Stimulated activated effector memory CD8-positive, alpha-beta T cell treated with anti-CD3 and anti-CD28 coated beads, Interleukin-12 subunit alpha, Interleukin-12 subunit beta, amount 100 ng/mL, for 72 hours (primary cell): ENCODE measurements at places on chromosomes 6 and 20.
A peak's percentile ranks its signal among the peaks of the same experiment; 100 is the strongest.

DNA sequence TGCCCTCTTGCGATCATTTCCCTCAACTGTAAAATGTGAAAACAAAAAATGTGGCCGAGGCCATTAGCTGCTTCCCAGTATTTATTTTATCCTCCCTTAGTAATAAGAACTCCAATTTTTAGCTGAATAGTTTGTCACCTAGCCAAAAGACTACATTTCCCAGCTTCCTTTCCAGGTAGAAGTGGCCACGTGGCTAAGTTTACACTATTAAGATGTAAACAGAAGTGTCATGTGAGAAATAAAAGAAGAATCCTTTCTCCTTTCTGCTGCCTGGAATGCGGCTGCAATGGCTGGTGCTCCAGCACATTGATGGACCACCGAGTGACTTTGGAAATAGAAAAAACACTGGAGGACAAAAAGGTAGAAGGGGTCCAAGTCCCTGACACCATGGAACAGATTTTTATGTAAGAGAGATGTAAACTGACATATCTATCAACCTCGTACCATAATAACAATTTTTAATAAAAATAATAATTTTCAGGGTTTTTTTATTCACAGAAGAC lies 268.8 kb downstream of the PKHD1 start:
- DNase-seq: no peak

GRCh38 chr6:25519856-25520255 lies 132.2 kb upstream of the SCGN start:
- DNase-seq: no peak

DNA sequence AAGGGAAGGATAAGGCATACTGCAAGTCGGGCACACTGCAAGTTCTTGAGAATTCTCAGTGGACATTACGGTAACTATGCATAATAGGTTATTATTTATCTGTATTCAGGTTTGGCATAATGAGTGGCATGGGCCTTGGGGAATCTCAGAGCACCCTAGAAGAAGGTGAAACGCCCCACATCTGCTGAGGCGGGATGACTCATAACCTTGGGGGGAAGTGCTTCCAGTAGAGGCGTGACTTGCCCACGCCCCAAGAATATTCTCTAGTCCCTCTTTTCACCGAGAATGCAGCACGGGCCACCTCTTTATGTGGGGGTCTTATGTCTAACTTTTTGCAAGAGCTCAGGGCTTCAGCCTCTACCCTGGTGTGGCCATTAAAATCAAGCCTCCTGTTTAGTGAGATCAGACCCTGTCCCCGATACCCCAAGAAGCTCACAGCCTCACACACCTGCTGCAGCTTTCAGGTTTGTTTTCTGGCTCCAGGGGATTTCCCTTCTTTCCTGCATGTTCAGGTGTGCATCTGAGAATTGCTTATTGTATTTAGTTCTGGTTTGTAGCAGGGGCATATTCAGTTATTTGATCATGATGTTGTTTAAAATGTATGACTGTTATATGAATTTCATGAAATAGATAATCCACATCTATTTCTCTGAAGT lies 19.1 kb downstream of the ZFP64 start:
- DNase-seq: no peak

DNA sequence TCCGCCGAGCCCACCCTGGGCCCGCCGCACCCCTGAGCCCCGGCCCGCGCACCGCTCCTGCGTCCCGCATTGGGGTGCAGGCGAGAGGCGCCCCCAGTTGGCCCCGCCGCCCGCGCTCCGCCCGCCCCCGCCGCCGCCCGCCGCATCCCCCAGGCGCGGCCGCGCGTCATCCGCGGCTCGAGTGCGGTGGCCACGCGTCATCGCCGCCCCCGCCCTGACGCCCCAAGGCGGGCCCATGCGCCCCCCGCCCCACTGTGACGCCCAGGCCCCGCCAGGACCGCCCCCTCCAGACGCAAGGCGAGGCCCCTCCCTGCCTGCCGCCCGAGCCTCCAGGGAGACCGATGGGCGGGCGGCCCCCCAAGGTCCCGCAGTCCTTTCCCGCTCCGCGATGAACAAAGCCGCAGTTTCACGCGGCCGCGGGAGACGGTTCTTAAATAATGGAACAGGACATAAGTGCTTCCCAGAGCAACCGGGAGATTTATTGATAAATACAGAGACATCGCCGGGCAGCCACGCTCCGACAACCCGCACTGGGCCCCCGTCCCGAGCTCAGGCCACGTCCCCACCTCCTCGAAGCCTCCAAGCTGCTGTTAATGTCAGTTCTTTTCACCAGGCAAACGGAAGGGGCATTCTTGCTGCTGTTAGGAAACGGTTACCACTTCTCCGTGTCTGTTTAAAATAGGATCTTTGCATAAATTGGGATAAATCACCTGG lies at the start of gene ANKRD60:
ANKRD60 (minus strand) TSS at position 170 of the 714 bp plus-strand sequence; CDS start at position 170, 0 bp downstream.
- no peak for DNase-seq

DNA sequence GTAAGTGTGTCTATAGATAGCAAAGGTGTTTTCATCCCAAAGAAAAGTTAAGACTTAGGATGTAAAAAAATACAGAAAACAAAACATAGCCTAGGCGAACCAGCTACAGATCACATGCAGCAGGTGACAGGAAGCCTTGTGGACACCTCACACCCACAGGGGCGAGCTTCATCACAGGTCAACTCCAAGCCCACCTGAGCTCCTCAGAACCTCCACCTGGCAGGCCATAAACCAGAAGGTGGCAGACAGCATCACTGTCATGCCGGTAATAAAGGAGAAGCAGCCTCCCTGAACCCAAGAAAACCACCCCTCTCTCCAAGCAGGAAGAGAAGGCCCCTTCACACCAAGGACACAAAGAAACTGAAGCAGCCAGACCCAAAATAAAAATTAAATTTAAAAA lies 1.0 kb downstream of the RALGAPA2 start:
- no peak for DNase-seq

DNA sequence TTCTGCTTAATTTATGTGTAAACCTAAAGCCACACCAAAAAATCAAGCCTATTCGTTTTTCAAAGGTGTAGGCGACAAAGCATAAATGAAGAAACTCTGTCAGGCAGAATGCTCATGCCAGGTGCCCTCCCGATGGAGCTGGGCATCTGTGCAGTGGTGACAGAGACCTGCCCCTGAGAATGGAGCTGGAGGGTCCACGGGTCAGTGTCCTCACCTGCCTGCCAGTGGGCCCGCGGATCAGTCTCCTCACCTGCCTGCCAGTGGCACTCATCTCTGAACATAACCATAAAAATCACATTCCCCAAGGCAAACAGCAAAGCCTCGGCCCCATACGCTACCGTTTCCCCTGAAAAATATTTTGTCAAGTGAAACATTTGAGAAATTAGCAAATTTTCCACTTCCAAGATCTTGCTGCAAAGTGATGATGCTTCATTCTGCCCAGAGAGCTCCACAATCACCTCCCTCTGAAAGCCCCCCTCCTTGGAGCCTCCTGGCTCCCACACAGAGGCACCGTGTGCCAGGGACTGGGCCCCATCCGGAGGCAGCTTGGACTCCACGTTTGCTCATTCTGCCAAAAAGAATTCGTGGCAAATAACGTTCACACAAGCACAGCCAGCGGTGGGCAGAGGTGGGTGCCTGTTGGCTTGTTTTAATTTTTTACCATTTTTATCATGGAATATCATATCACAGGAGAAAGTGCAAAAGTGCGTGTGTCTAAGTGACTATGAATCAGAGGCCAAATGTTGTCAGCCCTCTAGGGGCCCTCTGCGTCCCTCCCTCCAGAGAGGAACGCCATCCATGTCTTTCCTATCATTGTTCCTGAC lies 88.8 kb downstream of the YTHDF1 start:
- DNase-seq: no peak

DNA sequence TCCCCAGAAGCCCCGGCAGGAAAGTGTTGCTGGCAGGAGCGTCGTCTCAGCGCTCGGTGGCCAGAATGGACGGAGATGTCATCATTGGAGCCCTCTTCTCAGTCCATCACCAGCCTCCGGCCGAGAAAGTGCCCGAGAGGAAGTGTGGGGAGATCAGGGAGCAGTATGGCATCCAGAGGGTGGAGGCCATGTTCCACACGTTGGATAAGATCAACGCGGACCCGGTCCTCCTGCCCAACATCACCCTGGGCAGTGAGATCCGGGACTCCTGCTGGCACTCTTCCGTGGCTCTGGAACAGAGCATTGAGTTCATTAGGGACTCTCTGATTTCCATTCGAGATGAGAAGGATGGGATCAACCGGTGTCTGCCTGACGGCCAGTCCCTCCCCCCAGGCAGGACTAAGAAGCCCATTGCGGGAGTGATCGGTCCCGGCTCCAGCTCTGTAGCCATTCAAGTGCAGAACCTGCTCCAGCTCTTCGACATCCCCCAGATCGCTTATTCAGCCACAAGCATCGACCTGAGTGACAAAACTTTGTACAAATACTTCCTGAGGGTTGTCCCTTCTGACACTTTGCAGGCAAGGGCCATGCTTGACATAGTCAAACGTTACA lies 817 bp downstream of the GRM1 start:
- DNase-seq: no peak

- DNase-seq: peak; percentile 1
These were observed 7.1 kb upstream of the NPBWR2 start for GRCh38 chr20:64114356-64114971.

- DNase-seq: peak; percentile 81
These were observed at the start of the genes NMBR and VTA1 for GRCh38 chr6:142146828-142147662. NMBR (minus strand) TSS chr6:142147122; CDS start chr6:142088658, 58,464 bp downstream. VTA1 (plus strand) TSS chr6:142147263; CDS start chr6:142147288, 25 bp downstream.

DNA sequence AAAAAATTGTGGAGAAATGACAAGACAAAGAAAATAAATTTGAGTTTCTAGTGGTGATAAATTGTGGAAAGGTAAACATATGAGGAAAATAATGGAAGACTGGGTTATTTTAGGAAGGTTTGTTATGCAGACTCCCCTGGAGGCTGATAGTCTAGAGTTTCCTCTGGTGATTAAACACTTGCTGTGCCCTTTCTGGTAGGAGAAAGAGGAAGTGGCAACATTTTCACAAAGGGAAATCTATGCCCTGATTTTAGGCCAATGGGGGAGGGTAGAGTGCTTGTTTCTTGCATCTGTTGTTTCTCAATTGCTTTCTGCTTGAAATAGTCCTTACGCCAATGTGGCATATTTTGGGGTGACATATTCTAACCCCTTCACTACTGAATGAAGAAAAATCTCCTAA lies 129.1 kb upstream of the DOK5 start:
- DNase-seq: no peak

- DNase-seq: peak; percentile 90
These were observed 32.6 kb upstream of the FAM83D start for GRCh38 chr20:38893565-38894090.

DNA sequence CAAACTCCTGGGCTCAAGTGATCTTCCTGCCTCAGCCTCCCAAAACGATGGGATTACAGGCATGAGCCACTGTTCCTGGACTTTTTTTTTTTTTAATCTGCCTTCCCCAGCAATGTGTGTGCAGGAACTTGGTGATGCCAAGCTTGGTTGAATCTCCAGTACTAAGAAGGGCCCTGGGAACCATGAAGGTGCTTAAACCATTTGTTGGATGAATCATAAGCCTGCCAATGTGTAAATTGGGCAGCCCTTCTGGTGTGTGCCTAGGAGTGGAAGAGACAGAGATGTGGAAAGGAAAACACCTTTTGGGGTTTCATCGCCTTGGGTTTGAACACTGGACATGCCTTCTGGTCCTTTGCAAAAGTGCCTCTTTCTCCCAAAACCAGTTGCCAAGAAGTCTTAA lies 7.1 kb upstream of the SPO11 start:
- no peak for DNase-seq

DNA sequence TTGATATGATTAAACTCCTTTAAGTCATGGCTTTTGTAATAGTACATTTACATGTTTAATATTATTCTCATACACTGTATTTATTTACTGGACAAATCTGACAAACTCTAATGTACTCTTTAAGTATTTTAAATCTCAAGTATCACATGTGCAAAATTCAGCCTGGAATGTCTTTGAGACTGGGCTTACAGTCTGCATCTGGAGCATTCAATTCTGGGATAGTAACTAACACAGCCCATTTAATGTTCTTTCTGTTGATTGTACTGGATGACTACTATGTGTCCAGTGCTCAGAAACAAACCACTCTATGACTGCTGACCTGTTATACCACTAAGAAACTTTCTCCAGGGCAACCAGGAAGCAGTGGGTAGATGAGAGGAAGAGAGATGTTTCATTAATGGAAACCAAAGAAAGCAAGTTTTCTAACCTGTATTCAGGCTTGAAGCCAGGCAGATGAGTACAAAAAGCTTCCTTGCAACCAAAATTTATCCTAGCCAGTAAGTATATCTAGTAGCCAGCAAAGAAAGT lies 26.8 kb downstream of the FBXL4 start:
- DNase-seq: no peak

GRCh38 chr6:33761922-33762629 lies 15.4 kb upstream of the IP6K3 start:
- DNase-seq: no peak

DNA sequence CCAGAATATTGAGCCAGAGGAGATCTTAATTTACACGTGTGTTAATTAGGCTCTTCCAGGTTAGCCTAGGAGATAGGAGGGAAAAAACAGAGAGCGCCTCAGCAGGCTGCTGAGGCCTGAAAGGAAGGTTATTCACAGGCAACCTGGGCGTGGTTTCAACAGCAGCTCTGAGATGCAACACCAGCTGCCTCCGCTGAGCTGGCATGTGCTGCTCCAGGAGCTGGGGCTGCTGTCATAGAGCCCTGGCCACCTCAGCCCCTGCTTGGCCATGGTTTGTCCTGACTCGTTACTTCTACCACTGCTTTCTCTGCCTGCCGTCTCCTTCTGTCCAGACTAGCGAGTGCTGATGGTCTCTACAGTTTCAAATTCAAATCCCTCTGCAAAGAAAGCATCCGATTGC lies 32.4 kb upstream of the RPP40 start:
- DNase-seq: no peak

DNA sequence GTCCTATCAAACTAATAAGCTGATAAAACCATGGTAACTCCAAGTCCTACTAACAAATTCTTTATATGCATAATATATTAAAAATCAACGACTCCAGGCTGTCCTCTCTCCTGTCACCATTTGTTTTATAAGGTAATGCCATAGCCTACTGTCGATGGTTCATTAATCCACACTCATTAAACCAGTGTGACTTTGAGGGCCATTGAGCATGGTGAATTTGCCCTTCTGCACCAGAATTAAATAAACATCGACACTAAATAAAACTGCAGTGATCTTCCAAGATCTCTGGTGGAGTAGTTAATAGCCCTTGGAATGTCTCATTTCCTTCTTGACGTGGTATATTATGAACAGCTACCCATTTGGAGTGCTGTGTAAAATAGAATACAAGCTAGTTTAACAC lies 358.5 kb downstream of the CBLN4 start:
- no peak for DNase-seq

DNA sequence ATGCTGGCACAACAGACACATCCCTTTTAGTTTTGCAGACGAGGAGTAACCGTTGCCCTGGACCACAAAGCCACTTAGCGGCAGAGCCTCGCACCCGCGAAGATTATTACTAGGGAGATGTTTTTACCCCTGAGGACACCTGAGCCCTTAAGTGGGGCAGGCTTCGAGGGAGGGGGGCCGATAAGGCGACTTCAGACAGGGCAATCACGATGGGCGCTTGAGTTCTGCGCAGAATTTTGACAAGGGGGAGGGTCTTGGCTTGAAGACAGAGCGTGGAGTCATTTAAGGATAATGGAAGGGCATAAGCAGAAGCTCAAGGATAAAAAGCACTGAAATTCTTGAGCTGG lies 650 bp upstream of the TTK start:
- DNase-seq: no peak

- no peak for DNase-seq
These were observed 17.8 kb downstream of the RAB44 start for GRCh38 chr6:36715469-36715868.

GRCh38 chr6:16999491-17000436 lies 102.1 kb upstream of the STMND1 start:
- DNase-seq: no peak
